ENCODE measurements at places on chromosomes 7 and 10. TPM values are rescaled to one million over a fixed set of nuclear protein-coding genes. Genes with fewer than 3 reads are reported as not detected.
A peak's percentile ranks its signal among the peaks of the same experiment; 100 is the strongest.

The WIPF3 gene
- 5.9 TPM for polyA plus RNA-seq

The HGF gene
- 2.3 TPM for polyA plus RNA-seq

DNA sequence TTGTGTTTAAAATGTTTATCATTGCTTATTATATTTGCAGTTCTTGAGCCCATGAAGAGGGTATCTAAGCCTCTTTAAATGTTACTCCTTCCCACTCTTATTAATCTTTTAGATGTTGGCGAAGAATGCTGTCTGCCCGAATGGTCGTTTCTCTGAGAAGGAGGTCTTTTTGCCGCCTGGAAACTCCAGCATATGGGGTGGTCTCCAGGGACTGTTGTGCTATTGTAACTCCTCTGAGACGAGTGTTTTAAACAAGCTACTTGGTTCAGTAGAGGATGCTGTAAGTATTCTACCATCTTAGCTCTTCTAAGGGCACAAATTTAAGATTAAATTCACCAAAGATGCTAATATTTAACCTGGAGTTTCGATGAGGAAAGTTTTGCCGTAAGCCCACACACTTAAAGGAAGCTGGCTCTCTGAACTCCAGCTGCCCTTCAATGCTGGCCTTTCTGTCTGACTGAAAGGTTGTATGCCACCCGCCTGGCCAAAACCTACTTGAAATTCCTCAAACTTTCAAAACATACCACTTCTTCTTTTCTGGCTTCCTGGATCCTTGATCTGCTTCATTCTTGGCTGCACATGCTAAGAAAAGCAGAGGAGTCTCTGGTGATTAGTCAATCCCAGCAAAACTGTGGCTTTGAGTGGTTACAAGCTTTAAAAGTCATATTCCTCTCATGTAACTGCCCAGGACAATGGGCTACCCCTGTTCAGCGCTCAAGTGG lies 74.7 kb downstream of the ABCA13 start:
- DNase-seq = no peak

DNA sequence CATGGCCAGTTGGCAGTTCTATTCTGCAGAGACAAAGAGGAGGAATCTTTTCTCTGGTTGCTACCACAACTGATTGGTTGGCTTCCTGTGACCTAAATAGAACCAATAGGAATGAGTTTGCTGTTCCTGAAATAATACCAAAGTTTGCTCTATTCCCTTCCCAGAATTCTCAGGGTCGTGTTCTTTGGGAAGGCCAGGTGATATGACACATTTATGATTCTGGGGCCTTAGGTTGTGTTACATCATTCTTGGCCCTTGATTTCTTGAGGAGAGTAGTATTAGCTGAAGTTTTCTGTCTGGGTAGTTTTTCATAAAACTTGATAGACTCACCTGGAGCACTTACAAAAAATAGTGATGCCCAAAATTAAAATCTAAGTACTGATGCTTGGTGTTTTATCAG lies 171.9 kb downstream of the LRRC4 start:
- no peak for DNase-seq

DNA sequence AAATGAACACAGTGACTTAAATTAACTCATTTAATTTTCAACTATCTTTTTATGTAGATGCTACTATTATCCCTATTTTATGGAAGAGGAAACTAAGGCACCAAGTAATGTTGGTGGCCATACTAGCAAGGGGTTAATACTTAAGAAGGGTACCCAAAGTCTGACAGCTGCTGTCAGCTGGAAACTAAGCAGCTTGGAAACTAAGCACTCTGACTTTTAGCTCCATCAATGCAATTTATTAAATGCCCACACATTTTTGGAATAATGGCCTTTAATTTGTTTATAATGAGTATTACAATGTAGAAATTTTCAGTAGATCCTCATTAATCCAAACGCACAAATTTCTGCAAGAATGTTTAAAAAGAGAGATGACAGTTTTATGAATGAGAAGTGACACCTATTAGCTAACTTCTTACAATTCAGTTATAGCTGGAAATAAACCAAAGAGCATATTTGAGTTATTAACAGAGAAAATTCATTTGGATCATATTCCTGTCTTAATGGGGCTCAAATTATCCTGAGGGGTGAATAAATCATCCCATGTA lies 483.1 kb upstream of the MBL2 start:
- no peak for DNase-seq

DNA sequence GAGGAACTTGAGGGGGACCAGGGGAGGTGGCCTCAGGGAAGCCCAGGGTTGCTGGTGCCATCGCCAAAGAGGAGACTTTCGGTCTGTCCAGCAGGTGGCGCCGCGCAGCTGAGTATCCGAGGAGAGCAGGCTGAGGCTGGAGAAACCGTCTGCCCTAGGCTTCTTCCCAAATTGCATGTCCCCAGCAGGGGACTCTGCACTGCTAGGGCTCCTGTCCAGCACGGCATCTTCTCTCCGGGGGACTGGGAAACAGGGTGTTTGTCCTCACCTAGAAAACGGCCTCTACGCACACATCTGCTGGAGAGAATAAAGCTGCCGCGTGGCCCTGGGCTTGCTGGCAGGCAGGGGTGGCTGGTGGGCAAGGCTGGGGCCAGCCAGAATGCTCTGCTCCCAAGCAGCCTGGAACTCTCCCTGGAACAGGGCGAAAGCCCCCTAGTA lies 161.9 kb downstream of the SH2D4B start:
- DNase-seq = peak; percentile 81

GRCh38 chr10:6411436-6411835 lies 168.6 kb downstream of the PRKCQ start:
- no peak for DNase-seq

DNA sequence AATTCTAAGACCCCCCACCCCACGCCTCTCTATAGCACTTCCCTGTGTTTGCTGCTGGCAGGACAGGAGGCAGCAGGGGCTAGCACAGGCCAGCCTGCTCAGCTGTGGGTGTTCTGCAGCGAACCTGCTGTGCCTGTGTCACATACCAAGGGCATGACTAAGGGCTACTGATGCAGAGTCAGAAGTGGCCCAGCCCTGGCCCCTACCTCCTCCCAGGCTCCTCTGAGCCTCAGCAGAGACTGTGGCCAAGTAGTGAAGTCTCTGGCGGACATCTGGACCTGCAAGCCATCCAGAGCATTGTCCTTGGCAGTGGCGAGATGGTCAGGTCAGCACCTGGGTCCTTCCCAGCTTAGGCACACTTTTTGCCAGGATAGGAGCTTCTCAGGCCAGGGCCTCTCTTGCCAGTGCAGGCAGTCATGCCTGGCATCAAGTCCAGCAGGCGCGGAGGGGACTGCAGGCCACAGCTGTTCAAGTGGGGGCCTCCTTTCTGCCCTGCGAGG lies 116.3 kb upstream of the RET start:
- no peak for DNase-seq

DNA sequence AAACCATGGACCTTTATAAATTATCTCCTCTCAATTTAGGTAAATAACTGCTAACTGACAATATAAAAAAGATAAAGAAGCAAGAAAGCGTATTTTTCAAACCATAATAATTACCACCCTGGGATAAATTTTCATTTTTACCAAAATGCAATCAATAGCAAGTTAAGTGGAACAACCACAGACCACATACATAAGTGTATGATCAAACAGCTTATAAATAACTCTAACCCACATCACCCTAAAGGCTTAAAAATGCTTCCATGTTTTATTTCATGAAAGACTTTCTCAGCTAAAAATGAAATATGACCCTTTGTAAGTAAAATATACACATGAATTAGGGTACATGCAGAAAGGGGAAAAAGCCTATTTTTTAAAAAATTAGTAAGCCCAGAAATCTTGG lies 156.5 kb downstream of the SGMS1 start:
- DNase-seq = no peak

DNA sequence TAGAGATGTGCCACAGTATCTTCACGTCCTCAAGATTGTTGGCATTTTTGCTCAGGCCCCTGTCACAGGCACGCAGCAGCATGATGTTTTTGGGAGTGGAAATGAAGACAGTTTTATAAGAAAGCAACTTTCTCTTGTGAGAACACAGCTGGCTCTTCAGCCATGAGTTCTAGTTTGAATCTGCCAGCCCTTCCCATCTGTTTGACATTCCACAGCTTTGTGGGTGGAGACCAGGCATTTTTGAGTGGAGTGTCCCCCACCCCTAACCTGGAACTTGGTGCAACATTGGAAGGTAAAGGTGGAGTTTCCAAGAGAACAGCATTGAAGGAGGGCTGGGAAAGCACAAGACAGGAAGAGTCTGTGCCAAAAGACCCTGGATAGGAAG lies 253.1 kb upstream of the IGFBP3 start:
- DNase-seq = no peak

DNA sequence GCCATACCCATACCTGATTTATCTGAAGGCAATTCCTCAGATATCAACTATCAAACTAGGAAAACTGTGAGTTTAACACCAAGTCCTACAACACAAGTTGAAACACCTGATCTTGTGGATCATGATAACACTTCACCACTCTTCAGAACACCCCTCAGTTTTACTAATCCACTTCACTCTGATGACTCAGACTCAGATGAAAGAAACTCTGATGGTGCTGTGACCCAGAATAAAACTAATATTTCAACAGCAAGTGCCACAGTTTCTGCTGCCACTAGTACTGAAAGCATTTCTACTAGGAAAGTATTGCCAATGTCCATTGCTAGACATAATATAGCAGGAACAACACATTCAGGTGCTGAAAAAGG lies 69.0 kb upstream of the RSBN1L start:
- no peak for DNase-seq
